Keratinocyte (primary cell): ENCODE measurements at places on chromosomes 4 and X.

GRCh38 chr4:185352741-185353140, 43.0 kb downstream of the LRP2BP start:
- DNase-seq, result no peak

GRCh38 chr4:107035819-107036583, at the start of gene DKK2:
DKK2 (minus strand) TSS chr4:107036313; CDS start chr4:107035591, 722 bp downstream.
- DNase-seq, result no peak

GRCh38 chrX:25175743-25176142, 160.0 kb upstream of the ARX start:
- no peak for DNase-seq

DNA sequence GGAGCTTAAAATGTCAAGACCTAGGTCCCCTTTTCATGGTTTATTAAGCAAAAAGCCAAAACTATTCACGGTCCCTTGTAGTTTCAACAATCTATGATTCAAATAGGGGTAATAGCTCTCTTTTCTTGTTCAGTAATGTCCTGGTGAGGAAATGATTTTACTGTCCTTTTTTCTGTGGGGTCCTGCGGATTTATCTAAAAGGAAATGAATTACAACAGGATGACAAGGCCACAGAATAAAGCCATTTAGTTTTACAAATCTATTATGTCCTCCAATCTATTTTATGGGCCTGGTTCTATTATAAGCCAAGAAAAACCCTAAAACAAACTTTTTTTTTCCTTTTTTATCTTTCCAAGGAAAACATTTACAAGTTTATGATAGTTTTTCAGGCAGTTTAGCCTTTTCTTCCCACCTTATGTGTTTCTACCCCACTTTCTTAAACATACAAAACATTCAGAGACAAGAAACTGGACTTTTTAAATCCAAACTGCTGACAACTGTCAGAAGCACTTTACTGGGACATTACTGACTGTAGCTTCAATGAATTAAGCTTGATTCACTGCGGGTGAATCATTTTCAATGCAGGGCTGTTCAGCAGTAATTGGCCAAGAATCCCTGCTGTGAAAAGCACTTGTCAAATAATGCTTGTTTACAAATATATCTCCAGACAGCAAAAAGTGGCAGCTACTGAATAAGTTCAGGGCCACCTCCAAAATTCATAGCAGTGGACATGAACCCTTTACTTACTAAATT, 4.3 kb downstream of the EPHA5 start:
- DNase-seq, result no peak

DNA sequence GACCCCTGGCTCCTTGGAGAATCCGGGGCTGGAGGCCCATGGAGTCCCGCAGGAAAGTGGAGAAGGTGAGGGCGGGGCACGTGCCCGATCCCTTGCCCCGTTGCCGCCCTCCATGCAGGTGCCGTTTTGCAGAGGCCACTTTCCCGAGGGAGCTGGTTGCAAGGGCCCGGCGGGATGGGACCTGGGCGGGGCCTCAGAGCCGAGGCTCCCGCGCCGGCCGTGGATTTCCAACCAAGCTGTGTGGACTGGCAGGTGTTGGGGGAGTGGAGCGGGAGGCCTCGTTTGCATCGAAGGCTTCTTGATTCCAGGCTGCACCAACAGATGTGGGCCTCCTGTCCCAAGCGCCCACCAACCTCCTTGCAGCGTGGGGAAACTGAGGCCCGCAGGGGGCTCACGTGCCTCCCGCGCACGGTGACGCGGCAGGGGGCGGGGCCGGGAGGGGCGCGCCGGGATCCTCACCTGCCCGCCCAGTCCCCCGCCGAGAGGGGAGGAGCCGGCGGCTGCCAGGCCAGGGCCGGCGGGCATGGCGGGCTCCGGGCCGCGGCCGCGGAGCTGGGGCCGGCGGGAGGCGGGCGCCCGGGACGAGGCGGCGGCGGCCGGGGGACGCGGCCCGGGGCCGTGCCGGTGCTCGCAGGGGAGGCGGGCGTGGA, 24.9 kb downstream of the SH3BP2 start:
- no peak for DNase-seq

DNA sequence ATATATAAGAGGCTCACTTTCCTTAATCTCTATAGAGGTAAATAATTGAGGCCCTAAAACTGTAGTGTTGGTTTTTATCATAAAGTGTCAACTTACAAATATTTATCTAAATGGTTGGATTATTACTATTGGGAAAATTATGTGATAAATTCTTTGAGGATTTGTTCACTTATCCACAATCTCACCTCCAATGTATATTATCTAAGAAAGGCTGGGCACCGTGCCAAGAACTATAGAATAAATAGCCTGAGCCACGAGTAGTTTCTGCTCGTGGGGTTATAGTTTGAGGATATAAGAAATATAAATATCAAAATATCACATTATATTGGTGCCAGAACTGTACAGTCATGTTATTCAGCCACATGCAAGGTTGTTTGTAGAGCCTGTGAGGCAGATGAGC, 177.9 kb downstream of the VEGFC start:
- DNase-seq, result no peak

DNA sequence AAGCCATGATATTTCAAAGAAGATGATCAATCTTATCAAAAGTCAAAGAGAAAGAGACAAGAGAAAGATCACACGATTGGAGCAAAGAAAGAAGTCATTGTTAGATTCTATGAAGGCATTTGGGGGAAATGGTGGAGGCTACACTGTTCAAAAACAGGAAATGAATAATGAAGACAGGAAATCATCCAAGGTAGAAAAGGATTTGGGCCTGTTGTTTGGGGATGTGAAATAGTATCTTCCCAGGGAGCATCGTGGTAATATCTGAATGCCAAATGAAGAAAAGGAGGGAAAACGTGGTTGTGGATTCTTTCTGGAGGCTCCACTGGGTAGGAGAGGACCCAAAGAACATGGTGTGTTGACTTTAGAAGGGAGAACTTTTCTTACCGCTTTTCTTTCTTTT, 482.4 kb downstream of the NLGN4X start:
- DNase-seq, result no peak

DNA sequence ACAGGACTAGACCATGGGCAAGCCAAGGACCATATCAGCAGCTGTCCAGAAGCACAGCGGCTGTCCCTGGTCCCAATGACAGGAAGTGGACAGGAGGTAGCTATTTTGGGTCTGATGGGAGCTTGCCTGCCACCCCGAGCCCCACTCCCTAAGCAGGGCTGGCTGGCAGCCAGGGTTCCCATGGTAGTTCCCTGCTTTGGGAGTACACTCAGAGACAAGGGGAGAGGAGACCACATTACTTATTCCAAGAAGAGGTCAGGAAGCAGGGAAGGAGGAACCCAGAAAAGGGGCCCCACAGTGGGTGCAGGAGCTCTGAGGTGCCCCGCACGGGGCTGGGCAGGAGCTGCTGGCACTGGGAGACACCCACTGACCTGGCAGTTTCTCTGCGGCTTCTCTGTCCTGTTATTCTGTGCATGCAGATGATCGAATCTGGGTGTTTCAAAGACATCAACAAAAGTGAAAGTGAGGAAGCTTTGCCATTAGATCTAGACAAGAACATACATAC, 36.3 kb downstream of the HTT-AS start:
- no peak for DNase-seq

GRCh38 chrX:102546828-102547493, 30.4 kb upstream of the TMSB15A start:
- no peak for DNase-seq

GRCh38 chr4:115113506-115114106, at the start of gene NDST4:
NDST4 (minus strand) TSS chr4:115113620; CDS start chr4:115077036, 36,584 bp downstream.
- no peak for DNase-seq

DNA sequence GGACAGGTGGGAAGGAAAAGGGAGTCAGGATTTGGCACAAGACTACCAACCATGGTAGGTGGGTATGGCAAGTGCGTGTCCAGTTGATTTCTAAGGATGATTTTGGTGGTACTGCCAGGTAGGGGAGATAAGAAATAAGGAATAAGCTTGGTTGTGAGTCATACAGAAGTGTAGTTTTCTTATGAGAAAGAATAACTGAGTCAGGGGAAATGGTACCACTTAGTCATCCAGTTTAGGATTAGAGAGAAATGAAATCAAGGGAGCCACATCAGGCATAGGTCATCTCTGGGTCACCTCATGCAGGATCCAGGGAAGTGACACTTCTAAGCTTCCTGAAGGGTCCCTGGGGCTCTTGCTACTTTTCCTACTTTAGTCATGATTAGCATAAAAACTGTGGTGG, 107.1 kb upstream of the C1GALT1C1 start:
- DNase-seq, result no peak

DNA sequence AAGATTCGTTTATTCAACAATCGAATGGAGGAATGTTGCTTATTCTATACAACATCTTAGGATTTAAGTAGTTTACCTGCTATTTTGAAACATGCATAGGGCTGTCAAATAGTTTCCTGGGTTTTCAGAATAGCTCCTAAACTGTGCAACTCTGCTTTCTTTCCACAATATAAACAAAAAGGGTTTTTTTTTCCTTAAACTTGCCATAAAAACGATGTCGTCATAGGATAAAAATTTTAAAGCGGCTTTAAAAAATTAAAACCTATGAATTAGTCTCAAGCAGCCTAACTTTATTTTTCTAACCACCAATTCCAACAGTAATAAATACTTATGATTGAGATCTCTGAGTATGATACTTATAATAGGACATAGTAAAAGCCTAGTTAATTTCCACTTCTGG, 21.6 kb upstream of the STIM2 start:
- DNase-seq, result no peak

GRCh38 chr4:92864096-92864495, 560.3 kb downstream of the GRID2 start:
- DNase-seq, result no peak

- no peak for DNase-seq
Observed at GRCh38 chr4:146510942-146511341, 10.8 kb downstream of the SLC10A7 start.

- no peak for DNase-seq
Observed at GRCh38 chrX:18424482-18425198, 768 bp upstream of the CDKL5 start.

- DNase-seq, result no peak
Observed at GRCh38 chr4:70183168-70183939, 12.2 kb upstream of the ODAM start.

GRCh38 chr4:109406337-109406931, 27.2 kb upstream of the SEC24B start:
- DNase-seq, result peak; percentile 33

DNA sequence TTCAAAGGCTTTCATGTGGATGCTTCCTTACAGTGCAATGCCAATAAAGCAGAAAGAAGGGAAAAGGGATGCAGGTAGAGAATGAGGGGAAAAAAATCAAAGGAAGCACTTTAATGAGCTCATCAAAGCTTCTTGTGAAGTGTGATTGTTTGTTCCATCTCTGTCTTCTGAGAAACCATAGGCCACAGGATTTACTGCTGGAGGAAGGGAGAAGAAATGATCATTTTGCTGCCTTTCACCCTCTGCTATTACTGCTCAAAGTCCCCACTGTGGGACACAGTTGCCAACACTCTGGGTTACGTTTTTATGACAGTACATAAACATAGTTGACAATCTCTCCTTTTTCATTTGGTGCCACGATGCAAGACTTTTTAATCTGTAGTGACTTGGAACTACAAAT, 558.0 kb upstream of the TECRL start:
- DNase-seq, result no peak
